ENCODE measurements at places on chromosomes 3 and 15.
A peak's percentile ranks its signal among the peaks of the same experiment; 100 is the strongest.

DNA sequence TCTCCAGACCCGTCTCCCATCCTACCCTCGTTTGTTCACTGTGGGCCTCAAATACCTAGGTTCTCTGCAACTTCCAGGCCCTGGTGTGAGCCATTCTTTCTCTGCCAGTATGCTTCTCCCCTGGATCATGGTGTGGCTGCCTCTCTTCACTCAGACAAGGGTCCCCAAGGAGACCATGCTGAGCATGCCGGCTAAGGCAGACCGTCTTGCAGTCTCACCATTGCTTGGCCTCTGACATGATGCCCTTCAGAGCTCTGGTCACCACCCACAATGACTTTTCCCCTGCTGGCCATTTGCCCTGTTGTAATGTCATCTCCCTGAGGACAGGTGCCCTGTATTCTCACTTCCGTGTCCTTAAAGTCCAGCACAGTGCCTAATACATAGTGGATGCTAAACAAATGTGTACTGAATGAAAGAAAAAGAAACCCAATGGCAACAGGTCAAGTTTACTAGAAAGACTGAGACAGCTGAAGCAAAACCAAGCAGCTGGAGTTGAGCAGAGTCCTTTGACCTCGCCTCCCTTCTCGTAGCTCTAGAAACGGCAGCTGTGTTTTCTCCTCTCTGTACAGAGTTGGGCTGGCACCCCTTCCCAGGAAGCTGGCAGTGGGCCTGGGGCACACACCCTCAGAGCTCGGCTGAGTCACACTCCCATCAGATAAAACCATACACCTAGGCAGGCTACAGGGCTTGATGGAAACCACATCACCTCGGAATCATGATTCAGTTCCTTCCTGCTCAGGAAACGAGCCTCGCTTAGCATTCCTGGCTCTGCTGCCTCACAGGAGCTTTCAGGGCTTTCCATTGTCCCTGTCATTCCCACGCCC is 8.6 kb downstream of the TLR9 start:
- DNase-seq = peak; percentile 41

GRCh38 chr3:124316034-124316287 is 324.0 kb upstream of the ROPN1 start:
- no peak for DNase-seq

DNA sequence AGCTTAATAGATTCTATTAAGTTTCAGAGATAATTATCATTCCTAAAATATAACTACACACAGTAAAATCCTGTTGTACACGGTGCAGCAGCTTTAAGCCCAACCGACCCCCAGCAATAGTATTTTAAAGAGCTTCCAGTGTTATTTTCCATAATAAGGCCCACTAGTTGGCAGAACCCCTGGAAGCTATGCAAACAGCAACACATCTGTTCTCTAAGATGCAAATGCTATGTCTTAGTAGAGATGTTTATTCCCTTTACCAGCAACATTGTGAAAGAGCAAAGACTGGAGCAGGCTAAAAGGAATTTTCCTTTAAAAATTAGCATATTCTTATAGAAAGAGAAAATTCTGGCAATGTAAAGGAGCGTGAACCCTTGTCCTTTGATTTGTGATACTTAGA is 819.7 kb upstream of the ALCAM start:
- DNase-seq = no peak

DNA sequence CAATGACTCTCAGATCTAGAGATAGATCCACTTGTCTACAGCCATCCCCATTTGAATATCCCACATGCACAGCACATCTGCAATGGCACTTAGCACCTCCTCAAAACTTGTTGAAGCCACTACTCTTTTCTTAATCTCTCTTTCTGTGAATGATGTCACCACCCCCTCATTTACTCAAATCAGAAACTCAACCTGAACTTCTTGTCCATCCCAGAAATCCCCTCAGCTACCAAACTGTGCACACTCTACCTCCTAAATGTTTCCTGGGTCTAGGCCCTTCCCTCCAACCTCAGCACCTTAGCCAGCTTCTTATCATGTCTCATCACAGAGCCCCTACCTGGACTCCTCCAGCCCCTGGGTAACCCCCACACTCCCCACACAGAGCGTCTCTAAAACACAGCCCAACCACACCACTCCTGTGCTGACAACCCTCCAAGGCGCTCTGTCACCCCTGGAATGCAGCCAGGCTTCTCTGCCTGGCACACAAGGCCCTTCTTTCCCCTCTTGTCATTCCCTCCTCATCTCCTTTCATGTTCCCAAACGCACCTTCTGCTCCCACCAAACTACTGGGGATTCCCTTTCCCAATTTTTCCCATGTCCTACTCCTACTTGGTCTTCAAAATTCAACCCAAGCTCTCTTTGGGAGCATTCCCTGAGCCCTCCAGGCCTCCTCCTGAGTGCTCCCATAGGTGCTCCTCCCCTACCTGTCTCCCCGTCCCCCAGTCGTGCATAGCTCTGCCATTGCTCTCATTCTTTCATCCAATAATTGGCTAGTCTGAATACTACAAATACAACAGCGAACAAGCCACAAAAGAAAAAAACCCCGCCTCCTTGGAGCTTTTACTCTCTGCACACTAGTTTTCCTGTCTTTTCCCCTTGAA is 39.8 kb upstream of the ZBTB38 start:
- DNase-seq = no peak

- DNase-seq = no peak
These were observed 30.9 kb upstream of the KCNMB3 start for GRCh38 chr3:179281825-179282224.

DNA sequence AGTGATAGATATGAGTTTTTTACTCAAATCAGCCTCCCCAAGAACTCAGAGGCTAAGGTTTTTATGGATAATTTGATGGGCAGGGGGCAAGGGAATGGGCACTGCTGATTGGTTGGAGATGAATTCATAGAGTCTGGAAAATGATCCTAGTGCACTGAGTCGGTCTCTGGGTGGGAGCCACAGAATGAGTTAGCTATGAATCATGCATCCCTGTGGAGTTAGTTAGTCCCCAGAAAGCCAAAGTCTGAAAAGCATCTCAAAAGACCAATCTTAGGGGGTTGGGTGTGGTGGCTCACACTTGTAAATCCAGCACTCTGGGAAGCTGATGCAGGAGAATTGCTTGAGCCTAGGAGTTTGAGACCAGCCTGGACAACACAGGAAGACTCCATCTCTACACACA is 516.1 kb downstream of the AGBL1 start:
- no peak for DNase-seq

DNA sequence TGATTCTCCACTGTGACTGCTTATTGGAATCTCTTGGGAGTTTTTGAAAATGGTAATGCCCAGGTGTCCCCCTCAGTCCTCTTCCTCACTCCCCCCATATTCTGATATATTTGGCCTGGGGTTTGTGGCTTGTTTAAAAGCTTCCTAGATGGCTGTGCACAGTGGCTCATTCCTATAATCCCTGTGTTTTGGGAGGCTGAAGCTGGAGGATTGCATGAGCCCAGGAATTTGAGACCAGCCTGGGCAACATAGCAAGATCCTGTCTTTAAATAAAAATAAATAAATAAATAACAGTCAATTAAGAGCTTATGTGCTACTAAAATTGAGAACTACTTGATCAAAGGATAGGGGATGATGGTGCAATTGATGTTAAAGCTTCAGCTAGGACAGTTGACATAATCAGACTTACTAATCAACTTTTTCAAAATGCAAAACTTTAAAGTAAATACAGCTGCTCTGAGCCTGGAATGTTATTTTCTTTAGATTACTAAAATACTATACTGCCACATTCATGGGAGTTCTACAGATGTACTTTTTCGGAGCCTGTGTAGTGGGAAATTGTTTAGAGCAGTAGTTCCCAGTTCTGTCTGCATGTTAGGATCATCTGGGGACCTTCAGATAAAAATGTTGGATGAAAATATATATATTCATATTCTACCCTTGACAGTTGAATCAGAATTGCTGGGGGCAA is 33.4 kb downstream of the ARIH1 start:
- DNase-seq = no peak

- DNase-seq = no peak
These were observed 18.5 kb upstream of the RIOX2 start for GRCh38 chr3:97990624-97991292.

Measured in stimulated activated CD8-positive, alpha-beta memory T cell treated with anti-CD3 and anti-CD28 coated beads, Interleukin-4, amount 100 ng/mL, for 4 hours (primary cell).